ENCODE measurements at places on chromosomes 2 and 18.

- DNase-seq, result no peak
Observed at GRCh38 chr18:30970196-30970816, 72.2 kb downstream of the DSC3 start.

GRCh38 chr2:42063431-42064171, 15.8 kb downstream of the PKDCC start:
- DNase-seq, result no peak

DNA sequence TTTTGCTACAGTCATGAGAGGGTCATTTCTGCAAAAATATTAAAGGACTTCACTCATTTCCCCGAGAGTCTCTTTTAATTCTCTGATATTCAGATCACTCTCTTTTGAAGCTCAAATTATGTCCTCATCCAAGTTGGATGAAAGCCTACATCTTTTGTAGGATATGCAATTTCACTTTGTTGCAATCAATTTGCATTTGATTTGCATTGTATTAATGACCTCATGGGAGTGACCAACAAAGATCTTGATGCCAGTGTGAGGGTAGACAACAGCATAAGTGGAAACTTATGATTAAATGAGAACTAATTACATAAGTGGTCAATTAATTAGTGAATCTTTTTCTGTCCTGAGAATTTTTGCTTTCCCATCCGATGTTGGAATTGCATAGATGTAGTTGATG, 60.3 kb upstream of the UPP2 start:
- DNase-seq, result no peak

DNA sequence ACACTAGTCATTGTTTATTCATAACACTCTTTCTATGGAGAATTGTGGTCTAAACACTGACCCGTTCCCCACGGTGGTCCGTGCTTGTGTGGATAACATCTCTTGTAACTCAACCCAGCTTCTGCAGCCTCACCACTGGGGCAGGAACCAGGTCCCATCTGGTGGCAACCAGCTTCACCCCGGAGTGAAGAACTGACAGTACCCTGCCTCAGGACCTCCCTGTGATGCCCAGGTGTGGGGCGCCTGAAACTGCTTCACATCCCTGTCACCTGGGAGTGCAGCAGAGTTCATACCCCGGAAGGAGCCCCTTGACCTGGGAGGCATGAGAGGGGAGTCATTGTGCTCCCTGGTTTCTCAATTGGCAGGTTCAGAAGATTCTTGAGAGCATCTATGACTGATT, 81.1 kb downstream of the LONRF2 start:
- no peak for DNase-seq

DNA sequence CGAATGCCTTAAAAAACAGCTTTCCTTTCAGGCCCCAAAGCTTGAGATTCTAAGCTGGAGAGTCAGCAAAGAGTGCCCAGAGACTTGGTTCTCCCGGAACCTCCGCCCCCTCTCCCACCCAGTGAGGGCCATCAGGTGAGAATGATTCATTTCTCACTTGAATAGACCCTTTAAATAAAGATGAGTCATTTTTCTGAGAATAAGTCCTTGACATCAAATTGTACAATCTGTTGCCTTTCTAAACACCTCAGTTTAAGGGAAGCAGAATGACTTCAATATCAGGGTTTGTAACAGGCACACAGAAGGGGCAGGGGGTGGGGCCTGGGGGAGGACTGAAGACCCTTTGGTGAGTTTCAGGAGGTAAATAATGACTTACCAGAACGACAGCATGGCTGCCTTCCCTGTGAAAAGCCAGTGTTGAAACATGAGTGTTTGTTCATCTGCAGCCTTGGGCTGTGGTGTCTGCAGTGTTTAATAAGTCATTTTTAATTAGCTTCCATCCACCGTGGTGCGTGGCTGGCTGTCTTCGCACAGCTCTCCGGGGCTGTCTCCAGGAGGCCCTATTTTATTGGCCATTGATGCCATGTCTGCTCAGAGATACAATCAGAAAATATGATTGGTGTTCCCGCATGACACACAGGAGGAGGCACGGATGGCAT, 134.9 kb upstream of the ZNF236 start:
- DNase-seq, result no peak

- DNase-seq, result no peak
Observed at GRCh38 chr2:239283961-239284795, 116.6 kb downstream of the HDAC4 start.

GRCh38 chr2:226267516-226268289, 531.9 kb downstream of the IRS1 start:
- DNase-seq, result no peak

DNA sequence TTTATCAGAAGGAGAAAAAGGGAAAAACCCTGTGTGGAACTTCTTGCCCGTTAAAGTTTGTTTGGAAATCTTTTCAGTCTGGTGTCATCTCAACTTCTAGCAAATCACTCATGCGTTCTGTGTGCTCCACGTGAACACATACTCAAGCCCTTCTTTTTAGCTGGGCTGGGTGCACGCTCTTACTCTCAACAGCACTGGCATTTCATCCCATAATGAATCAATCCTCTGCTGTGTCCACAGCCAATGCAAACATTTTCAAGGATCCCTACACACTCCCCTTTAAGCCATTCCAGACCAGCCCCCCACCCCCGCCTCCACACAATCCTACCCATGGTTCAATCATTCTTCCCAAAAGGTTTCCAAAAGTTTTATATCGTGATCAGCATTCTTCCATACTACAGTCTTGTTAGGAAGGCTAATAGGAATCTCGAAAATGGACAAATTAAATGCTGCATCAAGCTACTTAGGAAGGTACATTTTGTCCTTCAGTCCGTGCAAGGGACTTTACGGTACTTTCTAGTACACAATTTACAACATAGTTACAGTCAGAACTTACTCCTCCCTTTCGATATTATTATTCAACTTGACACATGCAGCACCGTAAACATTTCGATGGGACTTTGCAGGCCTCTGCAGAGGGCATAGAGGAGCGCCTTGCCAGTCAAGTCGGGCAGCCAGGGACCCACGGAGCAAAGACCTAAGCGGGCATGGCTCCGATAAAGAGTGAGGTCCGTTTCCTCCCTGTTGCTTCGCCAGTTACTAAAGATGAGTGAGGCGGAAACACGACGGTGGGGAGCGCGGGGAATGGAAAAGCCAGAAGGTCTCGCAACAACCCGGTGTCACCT, 1.4 kb downstream of the PTGR3 start:
- no peak for DNase-seq

DNA sequence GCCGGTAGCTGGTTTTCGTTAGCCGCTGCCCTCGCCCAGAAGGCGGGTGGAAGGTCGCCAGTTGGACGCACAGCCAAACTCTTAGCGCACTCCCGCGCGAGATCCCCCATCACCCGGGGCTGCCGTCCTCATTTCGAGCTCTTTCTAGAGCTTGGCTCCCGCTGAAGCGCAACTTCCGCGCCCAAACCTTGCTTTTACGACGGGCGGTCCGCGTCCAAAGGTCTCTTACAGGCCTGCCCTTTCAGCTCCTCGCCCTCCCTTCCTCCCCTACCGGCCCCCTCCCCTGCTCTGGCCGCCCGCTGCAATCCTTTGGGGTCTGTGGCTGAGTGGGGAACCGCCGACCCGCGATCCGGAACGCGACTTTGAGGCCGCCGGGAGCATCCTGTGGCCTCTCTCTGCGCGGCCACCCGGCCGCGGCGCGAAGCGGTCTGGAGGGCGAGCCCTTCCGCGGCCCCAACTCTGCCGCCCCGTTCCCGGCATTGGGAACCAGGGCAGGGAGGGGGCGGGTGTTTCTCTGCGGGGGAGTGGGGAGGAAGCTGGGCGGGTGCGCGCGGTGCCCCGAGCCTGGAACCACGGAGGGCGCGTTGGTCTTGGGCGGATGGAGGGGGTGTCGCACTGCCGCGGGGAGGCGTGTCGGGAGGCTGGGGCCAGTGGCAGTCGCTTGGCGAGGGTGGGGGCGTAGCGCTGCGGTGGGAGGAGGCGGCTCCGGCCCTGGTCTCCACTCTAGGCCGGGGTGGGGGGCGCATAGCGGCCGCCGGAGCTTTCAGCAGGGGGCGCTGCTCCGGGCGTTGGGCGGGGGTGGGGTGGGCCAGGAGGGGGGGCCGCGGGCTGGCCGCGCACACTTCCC, at the start of gene GDF7:
Gene GDF7, plus strand, starts transcription at position 841 of the 847 bp plus-strand sequence. CDS start 96 bp downstream, outside the sequence.
- no peak for DNase-seq

- no peak for DNase-seq
Observed at GRCh38 chr2:86171295-86171694, 24.0 kb downstream of the IMMT start.

DNA sequence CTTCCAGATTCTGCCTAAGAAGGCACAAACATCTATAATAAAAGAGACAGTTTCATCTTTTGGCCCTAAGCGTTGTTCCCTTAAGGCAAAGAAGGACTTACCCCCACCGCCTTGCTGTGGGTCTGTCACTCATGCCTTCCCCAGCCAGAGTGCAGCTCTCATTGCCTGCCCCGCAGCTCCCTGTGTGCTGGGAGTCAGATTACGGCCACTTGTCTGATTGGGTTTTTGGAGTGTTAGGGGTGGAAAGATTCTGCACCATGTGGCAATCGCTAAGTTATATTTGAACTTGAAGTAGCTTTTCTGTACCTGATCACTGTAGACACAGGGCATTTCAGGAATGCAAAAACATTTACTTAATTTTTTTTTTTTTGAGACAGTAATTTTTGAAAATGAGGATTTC, at the start of gene AQP4:
Gene AQP4, minus strand, starts transcription at position 151 of the 400 bp plus-strand sequence. Its CDS starts 18 bp downstream, at position 133.
- no peak for DNase-seq

GRCh38 chr2:17827316-17827715, 11.1 kb downstream of the MSGN1 start:
- DNase-seq, result no peak
